Activated CD4-positive, alpha-beta T cell treated with anti-CD3 and anti-CD28 coated beads, Interleukin-2, amount 10 ng/mL, durations not matched to agents 24 days and 14 days (primary cell): ENCODE measurements at places on chromosomes 16 and 17.

DNA sequence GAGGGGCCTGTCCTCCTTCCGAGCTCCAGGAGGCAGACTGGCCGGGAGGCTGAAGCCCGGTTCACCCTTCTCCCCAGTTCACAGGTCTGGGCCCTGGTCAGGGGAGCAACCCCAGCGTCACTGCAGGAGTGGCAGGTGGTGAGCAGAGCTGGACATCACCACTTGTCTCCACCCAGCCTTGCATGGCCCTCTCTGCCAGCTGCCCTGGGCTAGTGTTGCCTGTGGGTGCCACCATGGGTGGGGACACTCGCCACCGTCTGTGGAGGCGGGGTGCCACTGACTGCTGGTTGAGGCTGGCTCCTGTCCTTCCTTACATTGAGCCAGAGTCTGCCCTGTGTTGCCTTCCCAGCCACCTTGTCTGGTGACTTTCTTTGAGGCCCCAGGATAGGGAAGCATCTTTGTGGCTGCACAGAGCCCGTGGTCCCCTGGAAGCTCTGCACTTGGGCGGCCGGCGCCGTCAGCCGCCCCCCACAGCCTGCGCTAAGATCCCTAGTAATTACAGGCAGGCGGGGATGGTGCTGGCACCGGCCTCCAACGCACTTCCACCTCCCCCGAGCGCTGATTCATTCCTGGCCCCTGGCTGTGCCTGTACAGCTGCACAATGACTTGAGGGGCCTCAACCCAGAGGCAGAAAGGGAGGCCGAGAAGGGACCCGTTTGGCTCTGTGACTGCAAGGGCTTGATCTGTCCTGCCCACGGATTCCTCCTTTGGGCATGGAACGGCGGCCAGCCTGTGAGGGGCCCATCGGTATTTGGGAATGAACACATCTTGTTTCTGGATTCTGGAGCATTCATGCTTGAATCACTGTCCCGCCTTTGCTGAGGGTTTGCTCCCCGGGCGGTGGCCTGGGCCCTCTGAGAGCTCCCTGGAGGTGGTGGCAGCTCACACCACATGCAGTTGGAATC, 5.2 kb downstream of the BAIAP2 start:
- H3K27ac ChIP-seq, result no peak overlapping the region
- no peak for DNase-seq
- H3K4me1 ChIP-seq, result peaks cover 4% of the 10 kb centered on the region

- peaks cover 2% of the 10 kb centered on the region for H3K36me3 ChIP-seq
- peaks cover 76% of the 10 kb centered on the region for H3K4me1 ChIP-seq
- H3K27ac ChIP-seq, result peak overlapping the region; percentile 93
- peaks cover 4% of the 10 kb centered on the region for H3K27me3 ChIP-seq
- H3K4me3 ChIP-seq, result no peak overlapping the region
Measured at GRCh38 chr17:74740641-74741387, 3.8 kb downstream of the RAB37 start.

- no peak overlapping the region for H3K4me3 ChIP-seq
- peak; percentile 88 for DNase-seq
- peaks cover 11% of the 10 kb centered on the region for H3K4me1 ChIP-seq
- H3K27me3 ChIP-seq, result peaks cover 4% of the 10 kb centered on the region
Measured at GRCh38 chr16:4319454-4320421, 3.9 kb downstream of the GLIS2 start.

GRCh38 chr16:84505249-84506187, 1.1 kb upstream of the MEAK7 start:
- DNase-seq, result peak; percentile 61
- peaks cover 6% of the 10 kb centered on the region for H3K36me3 ChIP-seq
- H3K27me3 ChIP-seq, result no peaks in the 10 kb centered on the region
- H3K27ac ChIP-seq, result peak overlapping the region; percentile 87
- peak overlapping the region; percentile 83 for H3K4me3 ChIP-seq

GRCh38 chr16:67082891-67083290, 26.9 kb upstream of the PHAF1 start:
- H3K36me3 ChIP-seq, result peaks cover 36% of the 10 kb centered on the region
- no peak overlapping the region for H3K4me3 ChIP-seq
- H3K4me1 ChIP-seq, result peaks cover 15% of the 10 kb centered on the region
- DNase-seq, result no peak
- no peak overlapping the region for H3K27ac ChIP-seq

- DNase-seq, result no peak
- H3K27me3 ChIP-seq, result peaks cover 6% of the 10 kb centered on the region
- H3K36me3 ChIP-seq, result no peaks in the 10 kb centered on the region
- no peak overlapping the region for H3K27ac ChIP-seq
Measured at GRCh38 chr16:12600116-12600515, 203.6 kb downstream of the CPPED1 start.

GRCh38 chr17:43540821-43541674, 5.1 kb downstream of the ETV4 start:
- H3K27me3 ChIP-seq, result peaks cover 34% of the 10 kb centered on the region
- no peak for DNase-seq
- no peaks in the 10 kb centered on the region for H3K36me3 ChIP-seq
- no peak overlapping the region for H3K4me3 ChIP-seq

GRCh38 chr17:6936370-6937028, 59.4 kb upstream of the ALOX12 start:
- DNase-seq, result peak; percentile 74
- H3K27ac ChIP-seq, result peak overlapping the region; percentile 53
- peaks cover 1% of the 10 kb centered on the region for H3K36me3 ChIP-seq
- H3K4me1 ChIP-seq, result peaks cover 14% of the 10 kb centered on the region
- no peaks in the 10 kb centered on the region for H3K27me3 ChIP-seq
- peak overlapping the region; percentile 56 for H3K4me3 ChIP-seq

GRCh38 chr16:53123747-53124146, 69.0 kb downstream of the CHD9 start:
- no peak overlapping the region for H3K27ac ChIP-seq
- peaks cover 2% of the 10 kb centered on the region for H3K36me3 ChIP-seq
- H3K27me3 ChIP-seq, result no peaks in the 10 kb centered on the region
- H3K4me1 ChIP-seq, result peaks cover 2% of the 10 kb centered on the region
- H3K4me3 ChIP-seq, result no peak overlapping the region

DNA sequence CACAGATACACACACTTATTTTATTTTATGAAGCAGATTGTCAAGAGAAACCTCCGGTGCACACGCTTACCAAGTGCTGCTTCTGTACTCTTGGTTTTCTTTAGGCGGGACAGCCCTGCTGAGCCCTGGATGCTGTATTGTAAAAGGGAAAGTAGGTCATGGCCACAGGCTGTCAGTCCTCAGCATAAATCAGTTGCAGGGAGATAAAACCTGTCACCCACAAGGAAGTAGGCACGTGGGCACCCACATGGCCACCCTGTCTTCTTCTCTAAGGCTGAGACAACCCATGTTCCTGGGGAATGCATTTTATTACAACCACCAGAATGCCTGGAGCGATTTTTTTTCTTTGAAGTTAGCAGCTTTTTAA, 59.3 kb downstream of the ASIC2 start:
- no peaks in the 10 kb centered on the region for H3K36me3 ChIP-seq
- DNase-seq, result no peak
- no peaks in the 10 kb centered on the region for H3K27me3 ChIP-seq
- H3K4me3 ChIP-seq, result no peak overlapping the region
- no peaks in the 10 kb centered on the region for H3K4me1 ChIP-seq
- H3K27ac ChIP-seq, result no peak overlapping the region

- H3K36me3 ChIP-seq, result no peaks in the 10 kb centered on the region
- H3K4me1 ChIP-seq, result no peaks in the 10 kb centered on the region
- no peak for DNase-seq
- H3K27ac ChIP-seq, result no peak overlapping the region
- H3K27me3 ChIP-seq, result no peaks in the 10 kb centered on the region
Measured at GRCh38 chr16:11819798-11820197, 22.7 kb upstream of the ZC3H7A start.

DNA sequence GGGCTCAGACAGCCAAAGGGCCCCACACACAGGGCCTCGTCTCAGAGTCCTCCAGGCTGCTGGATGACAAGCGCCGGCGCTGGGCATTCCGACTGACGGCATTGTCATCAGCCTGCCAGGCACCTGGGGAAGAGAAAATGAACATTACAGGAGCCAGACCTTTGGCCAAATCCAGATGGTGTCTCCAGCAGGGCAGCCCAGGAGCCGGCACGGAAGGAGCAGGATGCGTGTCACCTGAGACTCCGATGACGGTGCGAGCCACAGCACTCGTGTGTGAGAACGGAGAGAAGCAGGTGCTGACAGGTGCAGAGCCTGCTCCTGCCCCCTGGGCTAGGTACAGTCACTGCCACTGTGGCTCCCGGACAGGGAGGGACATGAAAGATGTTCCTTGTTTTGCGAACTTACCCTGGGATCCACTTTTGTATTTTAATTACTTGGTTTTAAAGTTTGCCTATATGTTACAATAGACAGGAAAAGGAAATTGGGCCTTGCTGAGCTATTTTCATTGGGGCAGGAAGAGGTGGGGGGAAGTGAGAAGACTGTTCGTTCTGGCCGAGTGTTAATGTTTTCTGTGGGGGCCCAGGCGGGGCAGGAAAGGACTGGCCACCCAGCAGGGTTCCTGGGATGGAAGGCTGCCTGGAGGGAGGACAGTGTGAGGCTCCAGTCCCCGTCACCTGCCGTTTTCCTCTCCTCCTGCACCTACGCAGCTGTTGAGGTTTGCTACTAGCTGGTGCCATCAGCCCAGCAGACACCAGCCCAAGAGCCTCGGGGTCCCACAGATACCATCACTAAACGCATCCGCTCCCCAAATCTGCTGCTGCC, 4.4 kb upstream of the FOXJ1 start:
- H3K4me1 ChIP-seq, result peaks cover 54% of the 10 kb centered on the region
- H3K27ac ChIP-seq, result peak overlapping the region; percentile 89
- peaks cover 2% of the 10 kb centered on the region for H3K27me3 ChIP-seq
- H3K36me3 ChIP-seq, result peaks cover 17% of the 10 kb centered on the region

GRCh38 chr16:89536886-89537548, 23.5 kb upstream of the RPL13 start:
- no peaks in the 10 kb centered on the region for H3K27me3 ChIP-seq
- H3K27ac ChIP-seq, result no peak overlapping the region
- peaks cover 45% of the 10 kb centered on the region for H3K36me3 ChIP-seq

DNA sequence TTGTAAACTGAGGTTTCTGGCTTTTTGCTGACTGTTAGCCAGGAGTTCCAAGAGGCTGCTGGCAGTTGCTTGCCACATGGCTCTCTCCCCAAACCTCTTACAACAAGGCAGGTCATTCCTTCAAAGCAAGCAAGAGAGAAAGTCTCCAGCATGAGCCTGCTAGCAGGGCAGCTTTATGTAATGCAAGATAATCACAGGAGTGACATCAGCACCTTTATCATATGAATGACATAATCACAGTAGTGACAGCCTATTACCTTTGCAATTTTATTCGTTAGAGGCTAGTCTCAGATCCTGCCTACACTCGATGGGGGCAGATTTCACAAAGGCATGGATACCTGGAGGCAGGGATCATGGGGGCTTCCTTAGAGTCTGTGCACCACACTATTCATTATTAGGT, 79.5 kb upstream of the KCNJ16 start:
- DNase-seq, result no peak
- H3K4me3 ChIP-seq, result no peak overlapping the region
- no peaks in the 10 kb centered on the region for H3K4me1 ChIP-seq

GRCh38 chr16:57563761-57564160, 21.3 kb downstream of the ADGRG5 start:
- H3K4me3 ChIP-seq, result no peak overlapping the region
- no peak for DNase-seq
- H3K4me1 ChIP-seq, result peaks cover 2% of the 10 kb centered on the region
- no peak overlapping the region for H3K27ac ChIP-seq

DNA sequence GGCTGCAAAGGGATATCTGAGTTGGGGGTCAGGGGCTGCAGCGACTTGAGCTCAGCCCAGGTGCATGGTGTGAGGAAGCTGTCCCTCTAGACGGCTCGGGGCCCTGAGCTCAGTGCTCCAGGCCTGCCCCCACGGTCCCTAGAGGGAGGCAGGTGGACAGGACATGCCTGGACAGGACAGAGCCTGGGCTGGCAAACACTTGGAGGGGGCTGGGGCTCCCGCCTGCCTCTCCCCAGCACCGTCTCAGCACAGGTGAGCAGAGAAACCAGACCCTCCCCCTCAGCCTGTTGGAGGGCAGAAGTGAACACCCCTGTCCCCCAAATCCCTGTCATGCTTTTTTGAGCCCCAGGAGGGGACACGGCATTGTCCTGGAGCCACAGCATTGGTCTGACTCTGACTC, 11.4 kb upstream of the SLC38A10 start:
- H3K4me1 ChIP-seq, result peaks cover 2% of the 10 kb centered on the region
- H3K27me3 ChIP-seq, result peaks cover 6% of the 10 kb centered on the region
- no peak overlapping the region for H3K27ac ChIP-seq
- DNase-seq, result no peak

DNA sequence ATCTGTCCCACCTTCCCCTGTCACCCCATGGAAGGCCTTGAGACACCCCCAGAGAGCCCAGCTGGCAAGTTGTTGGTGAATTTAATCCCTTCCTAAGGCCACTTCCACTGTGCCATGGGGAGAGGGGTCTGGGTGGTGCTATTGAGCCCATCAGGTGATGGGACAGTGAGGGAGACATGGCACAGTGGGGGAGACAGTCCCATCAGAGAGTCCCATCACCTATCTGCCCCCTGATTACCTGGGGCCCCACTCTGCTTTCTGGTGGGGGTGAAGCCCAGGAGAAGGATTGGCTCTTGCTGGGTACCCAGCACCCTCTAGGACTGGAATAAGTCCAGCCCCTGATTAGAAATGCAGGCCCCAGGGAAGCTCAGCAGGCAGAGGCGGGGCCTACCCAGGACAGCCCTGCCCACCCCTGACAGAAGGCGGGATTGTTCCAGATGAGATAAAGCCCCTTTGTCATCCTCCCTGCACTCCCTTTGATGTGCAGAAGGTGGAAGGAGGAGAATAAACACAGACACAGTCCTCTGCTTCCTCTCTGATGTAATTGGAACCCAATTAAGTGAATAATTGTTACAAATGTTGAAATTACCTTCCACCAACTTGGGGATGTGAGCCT, 18.9 kb downstream of the TMEM132E start:
- no peak overlapping the region for H3K4me3 ChIP-seq
- no peak overlapping the region for H3K27ac ChIP-seq
- no peaks in the 10 kb centered on the region for H3K36me3 ChIP-seq
- DNase-seq, result no peak
- H3K4me1 ChIP-seq, result no peaks in the 10 kb centered on the region

- H3K36me3 ChIP-seq, result no peaks in the 10 kb centered on the region
- H3K27me3 ChIP-seq, result peaks cover 4% of the 10 kb centered on the region
- no peak overlapping the region for H3K4me3 ChIP-seq
- H3K27ac ChIP-seq, result no peak overlapping the region
- peaks cover 36% of the 10 kb centered on the region for H3K4me1 ChIP-seq
Measured at GRCh38 chr16:31347445-31347844, 7.5 kb upstream of the ITGAX start.
